Thoracic aorta endothelial cell (primary cell): ENCODE measurements at places on chromosomes 5 and 9. TPM values are rescaled to one million over a fixed set of nuclear protein-coding genes. Genes with fewer than 3 reads are reported as not detected.

Gene TMEM171
- 25.3 and 26.5 TPM in 2 replicates for total RNA-seq

Gene N4BP3
- 16.0 and 20.8 TPM in 2 replicates for total RNA-seq

Gene ACOT12
- not detected in 2 replicates for total RNA-seq

Gene TAS2R1
- not detected in 2 replicates for total RNA-seq

Gene SPATA31C2
- total RNA-seq = not detected in 2 replicates

Gene CDC14B
- 2.0 and 2.4 TPM in 2 replicates for total RNA-seq

Gene BTNL8
- not detected in 2 replicates for total RNA-seq

Gene LPAR1
- under 0.01 and 0.22 TPM in 2 replicates for total RNA-seq

Gene PNPLA7
- 0.22 and 0.66 TPM in 2 replicates for total RNA-seq

Gene SPARC
- total RNA-seq = 932 and 1,783 TPM in 2 replicates

Gene LHX3
- not detected in 2 replicates for total RNA-seq

Gene LAMC3
- 0.13 and 0.22 TPM in 2 replicates for total RNA-seq

Gene RAB14
- 73.5 and 78.5 TPM in 2 replicates for total RNA-seq

Gene VCAN
- total RNA-seq = 0.57 and 6.3 TPM in 2 replicates

Gene DBH
- not detected in 2 replicates for total RNA-seq

Gene TMEM232
- 0.80 and 2.4 TPM in 2 replicates for total RNA-seq

Gene RAB3C
- not detected in 2 replicates for total RNA-seq

Gene STK32A
- total RNA-seq = under 0.01 TPM in 1 of 2 replicates, not detected in the other

Gene MYOT
- not detected in 2 replicates for total RNA-seq

Gene IL5
- total RNA-seq = not detected in 2 replicates

Gene CENPH
- 18.4 and 21.1 TPM in 2 replicates for total RNA-seq

Gene PHF24
- not detected in 2 replicates for total RNA-seq

Gene FYB1
- total RNA-seq = 0.07 and 0.13 TPM in 2 replicates

Gene RAPGEF1
- total RNA-seq = 64.0 and 81.6 TPM in 2 replicates

Gene ERBIN
- 95.9 and 100 TPM in 2 replicates for total RNA-seq

Gene CRHBP
- total RNA-seq = not detected in 2 replicates

Gene PDE6A
- total RNA-seq = not detected in 2 replicates

Gene MRPS30
- 72.6 and 88.2 TPM in 2 replicates for total RNA-seq

Gene IL4
- not detected in 2 replicates for total RNA-seq

Gene IRX4
- total RNA-seq = not detected in 2 replicates

Gene C5
- 3.4 and 4.0 TPM in 2 replicates for total RNA-seq

Gene MARVELD2
- total RNA-seq = 4.9 and 8.9 TPM in 2 replicates

Gene EIF4E1B
- total RNA-seq = not detected in 2 replicates

Gene IDNK
- 3.1 and 3.8 TPM in 2 replicates for total RNA-seq

Gene NR4A3
- under 0.01 and 0.07 TPM in 2 replicates for total RNA-seq

Gene PTPDC1
- total RNA-seq = 15.0 and 16.8 TPM in 2 replicates

Gene NOXA1
- total RNA-seq = 0.27 and 0.29 TPM in 2 replicates

Gene F12
- 1.7 and 1.9 TPM in 2 replicates for total RNA-seq

Gene PCDHGB6
- 2.9 and 3.3 TPM in 2 replicates for total RNA-seq

Gene UNC5A
- total RNA-seq = 0.22 and 0.66 TPM in 2 replicates

Gene FGF1
- total RNA-seq = 0.07 TPM in 1 of 2 replicates, not detected in the other

Gene C8G
- not detected in 2 replicates for total RNA-seq

Gene CEP78
- total RNA-seq = 43.6 and 52.1 TPM in 2 replicates

Gene IRX1
- total RNA-seq = 0.07 TPM in 1 of 2 replicates, not detected in the other

Gene MELK
- 53.9 and 73.0 TPM in 2 replicates for total RNA-seq

Gene CDH9
- not detected in 2 replicates for total RNA-seq

Gene SOX30
- not detected in 2 replicates for total RNA-seq

Gene LHX6
- total RNA-seq = under 0.01 and 0.29 TPM in 2 replicates

Gene SLC23A1
- total RNA-seq = not detected in 2 replicates

Gene CCIN
- total RNA-seq = 0.36 and 0.40 TPM in 2 replicates

Gene ADCY2
- not detected in 2 replicates for total RNA-seq

Gene GABRA6
- total RNA-seq = 0.66 and 1.1 TPM in 2 replicates

Gene LIX1
- not detected in 2 replicates for total RNA-seq

Gene SH3RF2
- 1.7 and 3.3 TPM in 2 replicates for total RNA-seq

Gene AGPAT2
- 29.1 and 43.1 TPM in 2 replicates for total RNA-seq

Gene TAF11L5
- not detected in 2 replicates for total RNA-seq

Gene OXCT1
- total RNA-seq = 48.7 and 57.8 TPM in 2 replicates

Gene C9orf152
- not detected in 2 replicates for total RNA-seq

Gene PGM5
- total RNA-seq = 0.27 and 0.93 TPM in 2 replicates

Gene LCN15
- total RNA-seq = not detected in 2 replicates
